ENCODE measurements at places on chromosomes 5 and 9.

- no peak for DNase-seq
Measured at GRCh38 chr5:45643056-45643455, 53.1 kb downstream of the HCN1 start.

- DNase-seq = no peak
Measured at GRCh38 chr9:33329979-33330378, 39.7 kb downstream of the NFX1 start.

DNA sequence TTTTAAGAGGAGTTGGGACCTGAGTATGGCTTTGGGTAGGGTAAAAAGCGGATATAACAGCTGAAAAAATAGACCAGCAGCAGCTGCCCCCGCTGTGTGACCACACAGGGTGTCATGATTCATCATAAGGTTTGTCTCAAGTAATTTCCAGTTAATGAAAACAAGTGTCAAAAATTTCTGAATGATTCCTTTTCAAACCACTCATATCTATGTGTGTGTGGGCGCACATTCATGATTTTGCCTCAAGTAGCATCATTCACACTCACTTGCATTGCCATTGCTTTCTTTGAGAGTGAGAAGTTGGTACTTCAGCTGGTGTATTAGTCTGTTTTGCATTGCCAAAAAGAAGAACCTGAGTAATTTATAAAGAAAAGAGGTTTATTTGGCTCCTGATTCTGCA is 12.1 kb upstream of the TNFAIP8 start:
- no peak for DNase-seq

DNA sequence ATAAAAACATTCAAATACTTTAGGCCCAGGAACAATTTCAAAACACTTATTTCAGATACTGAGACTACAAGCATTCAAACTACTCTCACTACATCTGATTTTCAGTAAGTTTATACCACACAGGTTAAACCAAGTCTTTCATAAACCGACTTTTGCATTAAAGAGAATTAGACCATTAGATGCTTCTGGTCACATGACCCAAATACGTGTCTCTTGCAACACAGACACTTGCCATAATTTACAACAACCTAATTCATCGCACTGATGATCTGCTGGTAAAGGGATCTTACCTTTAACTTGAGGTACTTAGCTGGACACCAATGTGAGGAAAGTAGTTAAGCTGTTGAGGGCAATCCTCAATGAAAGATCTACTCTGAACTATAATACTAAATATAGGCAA is 3.2 kb downstream of the HNRNPH1 start:
- DNase-seq = no peak

GRCh38 chr5:145220481-145220880 is 614.7 kb downstream of the PRELID2 start:
- no peak for DNase-seq

DNA sequence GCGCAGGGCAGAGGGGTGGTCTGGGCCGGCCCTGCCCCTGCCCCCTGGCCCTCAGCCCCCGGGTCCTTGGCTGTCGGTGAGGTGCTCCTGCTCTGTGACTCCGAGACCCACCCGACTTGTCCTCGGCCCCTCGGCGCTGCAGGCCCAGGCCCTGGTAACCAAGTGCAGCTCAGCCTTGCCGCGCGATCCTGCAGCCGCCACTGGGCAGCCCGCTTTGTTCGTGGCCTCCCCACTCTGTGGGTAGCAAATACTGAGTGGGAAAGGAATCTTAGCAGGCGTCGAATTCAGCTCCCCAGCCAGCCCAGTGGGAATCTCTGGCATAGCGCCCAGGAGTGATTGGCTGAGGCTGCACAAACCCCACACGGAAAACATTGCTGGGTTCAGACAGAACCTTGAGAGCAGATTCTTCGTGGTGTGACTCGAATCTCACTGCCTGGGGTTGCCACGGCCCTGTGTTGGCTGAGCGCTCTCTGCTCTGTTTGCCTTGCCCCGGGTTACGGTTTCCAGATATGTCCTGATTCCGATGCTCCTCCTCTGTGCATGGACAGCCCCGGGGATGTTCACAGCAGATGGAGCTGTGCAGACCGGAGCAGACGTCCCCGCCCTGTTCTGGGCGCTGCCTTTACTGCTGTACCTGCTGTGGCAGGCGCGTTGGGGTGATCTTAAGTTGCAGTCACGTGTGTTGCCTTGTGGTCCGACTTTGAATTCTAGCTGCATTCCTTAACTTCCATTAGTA is 13.4 kb upstream of the EXOC3 start:
- no peak for DNase-seq

- no peak for DNase-seq
Measured at GRCh38 chr5:168743617-168744016, 164.4 kb upstream of the PANK3 start.

DNA sequence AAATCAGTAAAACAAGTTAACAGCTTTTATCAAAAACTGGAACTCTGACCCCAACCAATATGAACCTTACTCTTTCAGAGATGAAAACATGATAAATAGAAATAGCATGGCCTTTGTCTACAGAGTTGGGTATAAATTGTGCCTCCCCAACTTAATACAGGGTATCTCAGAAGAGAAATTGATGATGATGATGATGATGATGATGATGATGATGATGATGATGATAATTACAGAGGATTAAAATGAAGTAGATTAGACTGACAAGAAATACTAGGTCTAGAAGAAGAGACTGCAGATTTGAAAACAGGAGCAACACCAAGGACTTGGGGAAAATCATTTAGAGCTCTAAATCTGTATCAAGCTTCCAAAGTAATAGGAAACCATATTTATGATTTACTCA is 27.1 kb downstream of the PFDN1 start:
- DNase-seq = no peak

GRCh38 chr9:6216951-6217350 is 1.3 kb downstream of the IL33 start:
- DNase-seq = no peak

GRCh38 chr5:156799171-156799570 is 50.9 kb upstream of the PPP1R2B start:
- DNase-seq = no peak

DNA sequence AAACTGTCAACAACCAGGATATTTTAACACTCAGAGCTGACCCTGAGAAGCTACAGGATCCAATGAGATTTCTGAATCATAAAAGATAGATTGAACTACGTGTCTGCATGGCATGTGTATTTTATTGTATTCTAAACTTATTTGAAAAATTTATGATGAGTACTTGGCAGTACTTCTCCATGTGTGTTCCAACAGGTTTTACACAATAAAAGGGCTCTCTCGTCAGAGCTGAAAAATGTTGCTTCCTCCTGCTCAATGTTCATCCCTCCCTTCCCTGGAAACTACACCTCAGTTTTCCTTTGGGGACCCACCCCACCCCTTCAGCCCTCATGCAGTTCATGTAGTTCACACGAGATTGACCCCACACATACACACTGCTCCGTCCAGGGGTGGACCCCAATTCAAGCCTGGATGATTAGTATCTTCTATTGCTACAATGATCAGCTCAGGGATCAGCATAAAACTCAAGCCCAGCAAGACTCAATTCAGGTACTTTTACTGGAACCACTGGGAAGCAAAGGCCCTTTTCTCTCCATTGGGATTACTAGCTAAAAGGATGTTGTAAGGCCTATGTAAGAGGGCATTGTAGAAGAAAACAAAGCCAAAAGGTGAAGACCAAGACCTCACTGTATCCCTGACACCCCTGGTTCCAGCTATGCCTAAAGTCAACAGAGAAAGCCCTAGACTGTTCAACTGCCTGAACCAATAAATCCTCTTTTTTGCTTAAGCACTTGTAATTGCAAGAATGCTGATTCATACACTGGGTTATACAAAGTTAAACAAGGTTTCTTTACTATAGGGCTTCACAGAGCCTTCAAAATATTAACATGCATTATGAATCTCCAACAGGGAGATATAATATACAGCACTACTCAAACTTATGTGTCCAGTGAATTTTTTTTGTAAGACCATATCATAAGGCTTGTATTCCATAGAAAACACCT is 112.6 kb downstream of the SAXO1 start:
- no peak for DNase-seq

DNA sequence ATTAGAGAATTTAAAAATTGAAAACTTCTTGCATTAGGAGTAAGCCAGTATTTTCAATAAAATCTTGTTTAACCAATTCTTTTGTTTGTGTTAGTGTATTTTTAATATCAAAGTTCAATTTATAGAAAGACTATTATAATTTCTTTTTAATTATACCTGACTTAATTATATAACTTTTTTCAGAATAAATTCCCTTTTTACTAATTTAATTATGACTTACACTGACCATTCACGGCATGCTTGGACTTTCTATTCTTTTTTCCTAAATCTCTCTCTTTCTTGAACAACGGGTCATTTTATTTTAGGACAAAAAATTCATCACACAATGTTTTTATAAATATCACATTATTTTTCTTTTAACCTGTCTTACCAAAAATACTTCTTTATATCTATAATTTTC is 555.3 kb upstream of the PTGER4 start:
- no peak for DNase-seq

- no peak for DNase-seq
Measured at GRCh38 chr9:107000218-107000617, 137.3 kb downstream of the ZNF462 start.

GRCh38 chr9:25716220-25716872 is 38.1 kb upstream of the TUSC1 start:
- no peak for DNase-seq

DNA sequence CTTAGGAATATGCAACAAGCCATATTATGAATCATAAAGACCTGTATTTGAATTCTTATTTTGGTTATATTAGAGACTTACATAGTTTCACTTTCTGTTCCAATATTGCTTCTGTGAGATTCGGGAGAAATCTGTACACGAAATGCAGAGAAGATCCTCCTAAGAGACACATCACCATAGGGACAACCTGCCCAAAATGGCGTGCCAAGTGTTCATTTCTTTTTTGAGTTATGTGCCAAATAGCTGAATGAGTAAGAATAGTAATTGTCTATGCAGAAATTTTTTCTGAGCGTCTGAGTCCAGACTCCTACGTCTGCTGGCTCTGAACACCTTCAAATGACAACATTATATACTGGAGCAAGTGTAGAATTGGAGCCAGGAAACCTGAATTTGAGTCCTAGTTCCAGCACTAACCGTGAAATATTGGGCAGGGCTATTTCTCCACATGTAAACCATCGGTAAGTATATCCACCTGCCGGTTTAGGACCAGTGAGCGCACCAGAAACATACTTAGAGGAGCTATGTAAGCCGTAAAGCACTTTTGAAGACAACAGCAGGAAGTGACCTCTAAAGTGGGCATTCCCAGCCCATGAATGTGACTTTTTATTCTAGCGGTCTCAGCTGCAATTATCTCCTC is 163.9 kb upstream of the DMRT1 start:
- DNase-seq = no peak

Measured in effector CD4-positive, alpha-beta T cell (primary cell).